ENCODE measurements at places on chromosomes 13 and 19.

DNA sequence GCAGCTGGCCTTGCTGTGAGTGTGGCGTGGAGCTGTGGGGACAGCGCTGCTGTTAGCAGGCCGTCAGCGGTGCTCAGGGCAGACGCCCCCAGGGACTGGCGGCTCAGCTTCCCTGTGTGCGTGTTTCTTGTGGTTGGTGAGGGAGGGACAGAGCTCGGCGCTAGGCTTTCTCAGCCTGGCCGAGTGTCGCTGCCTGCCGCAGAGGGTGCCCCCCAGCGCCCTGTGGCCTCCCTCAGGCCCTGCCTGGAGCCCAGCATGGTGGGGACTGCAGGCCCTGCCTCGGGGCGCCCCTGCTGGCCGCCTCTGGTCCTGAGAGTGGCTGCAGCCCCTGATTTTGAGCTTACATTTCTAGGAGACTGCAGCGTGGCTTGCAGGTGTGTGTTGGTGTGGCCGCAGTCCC, 35.5 kb downstream of the DOT1L start:
- no peak for DNase-seq

- DNase-seq: no peak
Measured at GRCh38 chr13:22925881-22926747, 254.7 kb upstream of the SGCG start.

DNA sequence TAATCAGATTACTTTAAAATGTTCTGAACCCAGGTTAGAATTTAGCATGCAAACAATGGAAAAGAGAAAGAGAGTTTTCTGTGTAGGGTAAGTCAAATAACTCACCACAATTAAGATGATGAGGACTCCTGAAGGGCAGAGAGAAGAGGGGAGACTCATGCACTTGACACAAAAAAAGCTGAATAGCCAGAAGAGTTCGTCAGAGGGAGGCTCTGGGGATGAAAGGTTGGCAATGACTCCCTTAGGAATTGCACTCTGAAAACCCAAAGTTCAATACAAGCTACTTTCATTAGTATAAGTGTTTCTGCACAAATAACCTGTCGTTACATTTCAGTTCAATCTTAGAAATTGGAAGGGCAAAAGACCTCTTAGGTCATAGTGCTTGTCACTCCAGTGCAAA, 434.4 kb upstream of the PCDH9 start:
- no peak for DNase-seq

GRCh38 chr19:55667511-55667910, 7.5 kb upstream of the EPN1 start:
- DNase-seq: no peak

DNA sequence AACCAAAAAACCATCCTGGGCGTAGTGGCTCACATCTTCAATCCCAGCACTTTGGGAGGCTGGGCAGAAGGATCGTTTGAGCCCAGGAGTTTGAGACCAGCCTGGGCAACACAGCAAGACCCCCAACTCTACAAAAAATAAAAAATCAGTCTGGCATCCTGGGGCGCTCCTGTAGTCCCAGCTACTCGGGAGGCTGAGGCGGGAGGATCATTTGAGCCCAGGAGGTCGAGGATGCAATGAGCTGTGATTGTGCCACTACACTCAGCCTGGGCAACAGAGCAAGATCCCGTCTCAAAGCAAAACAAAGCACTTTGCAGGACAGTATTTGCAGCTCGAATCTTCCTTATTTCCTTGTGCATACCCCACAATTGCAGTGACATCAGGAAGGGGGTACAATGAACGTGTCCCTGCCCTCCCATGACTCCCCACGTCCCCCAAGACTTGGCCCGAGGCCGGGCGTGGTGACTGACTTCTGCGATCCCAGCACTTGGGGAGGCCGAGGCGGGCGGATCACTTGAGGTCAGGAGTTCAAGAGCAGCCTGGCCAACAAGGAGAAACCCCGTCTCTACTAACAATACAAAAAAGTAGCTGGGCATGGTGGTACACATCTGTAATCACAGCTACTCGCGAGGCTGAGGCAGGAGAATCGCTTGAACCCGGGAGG, 870 bp downstream of the NDUFB7 start:
- no peak for DNase-seq

DNA sequence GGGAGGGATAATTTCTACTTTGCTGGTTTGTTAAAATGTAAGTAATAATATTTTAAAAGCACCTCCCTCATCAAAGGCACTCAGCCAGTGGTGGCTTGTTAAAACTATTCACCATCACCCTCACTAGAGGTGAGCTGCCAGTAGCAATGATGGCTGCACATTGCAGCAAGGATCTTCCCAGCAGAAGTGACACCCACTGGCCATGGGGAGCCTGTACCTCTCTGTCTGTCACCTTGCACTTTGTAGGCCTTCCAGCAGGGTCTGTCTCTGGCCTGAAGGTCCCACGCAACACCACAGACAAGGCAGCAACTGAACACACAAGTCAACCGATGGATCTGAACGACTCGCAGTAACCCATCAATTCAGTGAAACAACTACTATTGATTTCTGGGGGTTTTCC, 47.3 kb upstream of the C13orf42 start:
- DNase-seq: no peak

GRCh38 chr13:46947425-46948191, 50.8 kb upstream of the HTR2A start:
- no peak for DNase-seq

Data from hematopoietic multipotent progenitor cell treated with erythropoietin and hydrocortisone succinate and interleukin-3 and kit ligand, for 17 days (in vitro differentiated cells).